ENCODE measurements at places on chromosomes 16 and 17.

DNA sequence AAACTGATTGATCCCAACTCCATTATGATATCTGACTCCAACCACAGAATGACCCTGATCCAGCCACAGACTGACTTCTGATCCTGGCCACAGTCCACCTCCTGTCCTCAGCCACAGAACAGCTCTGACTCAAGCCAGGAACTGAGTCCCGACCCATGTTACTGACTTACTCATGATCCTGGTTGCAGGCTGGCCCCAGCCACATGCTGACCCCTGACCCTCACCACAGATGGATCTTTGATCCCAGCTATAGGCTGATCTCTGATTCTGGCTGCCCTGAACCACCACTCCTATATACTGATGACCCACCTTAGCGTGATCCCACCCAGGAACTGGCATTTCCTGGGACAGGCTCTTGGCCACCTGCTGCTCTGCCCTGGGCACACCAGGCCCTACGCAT, 32.2 kb upstream of the IL21R start:
- no peak for DNase-seq

DNA sequence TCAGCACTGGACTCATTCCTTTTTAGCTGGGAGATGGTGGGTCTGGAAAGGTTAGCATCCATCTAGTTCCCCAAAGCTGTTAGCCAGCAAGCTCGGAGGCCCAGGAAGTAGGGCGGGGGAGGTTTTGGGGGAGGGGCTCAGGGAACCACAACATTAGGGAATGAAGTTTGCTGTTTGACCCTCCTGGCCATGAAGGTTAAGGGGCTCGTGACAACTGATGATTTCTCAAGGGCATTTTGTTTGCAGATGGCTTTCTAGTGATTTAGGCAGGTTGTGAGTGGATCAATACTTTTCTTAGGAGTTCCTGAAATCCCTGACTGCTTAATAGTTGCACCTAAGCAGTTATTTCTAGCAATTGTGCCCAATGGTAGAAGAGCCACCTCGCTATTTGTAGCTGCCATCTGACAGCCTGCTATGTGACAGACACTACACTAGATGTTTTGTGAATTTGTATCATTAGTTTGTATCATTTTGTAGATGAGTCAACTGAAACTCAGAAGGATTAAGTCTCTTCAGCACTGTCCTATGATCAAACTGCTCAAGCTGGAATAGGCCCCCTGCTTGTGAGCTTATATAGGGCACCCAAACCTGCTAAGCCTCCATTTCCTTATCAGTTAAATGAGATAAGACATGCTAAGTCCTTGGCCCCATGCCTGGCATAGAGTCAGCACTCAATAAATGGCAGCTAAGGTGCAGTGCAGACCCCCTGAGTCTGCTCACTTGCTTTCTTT, 146.4 kb downstream of the IRX3 start:
- DNase-seq = no peak

GRCh38 chr16:49644145-49644463, 211.8 kb downstream of the ZNF423 start:
- DNase-seq = no peak

DNA sequence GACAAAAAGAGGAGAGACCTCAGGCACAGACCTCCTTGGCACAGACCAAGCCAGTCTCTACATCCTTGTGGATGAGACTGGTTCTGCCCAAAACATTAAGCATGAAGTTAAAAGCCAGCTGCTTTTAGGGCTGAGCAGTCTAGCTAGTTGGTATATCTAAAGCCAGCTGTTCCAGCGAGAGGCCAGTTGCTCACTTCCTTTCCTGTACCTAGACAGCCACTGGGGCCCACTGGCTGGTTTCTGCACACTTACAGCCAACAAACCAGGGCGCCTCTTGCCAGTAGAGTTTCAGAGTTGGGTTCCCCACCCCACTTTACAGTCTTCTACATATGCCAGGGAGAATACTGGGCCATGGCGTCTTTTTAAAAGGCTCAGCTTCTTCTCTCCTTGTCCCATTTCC, 242.4 kb downstream of the ZFHX3 start:
- DNase-seq = no peak

All from retinal pigment epithelial cell (primary cell).